ENCODE measurements at places on chromosomes 2 and 18.

DNA sequence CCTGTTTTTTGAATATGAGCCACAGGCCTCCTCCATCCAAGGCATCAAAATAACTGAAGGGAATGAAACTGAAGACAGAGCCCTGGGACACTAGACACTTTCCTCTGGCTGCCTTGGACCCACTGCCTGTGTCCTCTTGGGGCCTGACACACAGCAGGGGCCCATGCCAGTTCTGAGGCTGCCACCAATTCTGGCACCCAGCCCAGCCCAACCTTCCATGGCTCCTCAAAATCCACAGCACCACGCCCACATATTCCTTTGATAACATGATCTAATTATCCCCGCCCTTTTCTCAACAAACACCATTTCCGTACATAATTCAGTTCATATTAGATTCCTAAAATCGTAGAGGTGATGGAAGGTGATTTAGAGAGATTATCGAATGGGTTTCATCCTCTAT lies 64.2 kb downstream of the EMX1 start:
- DNase-seq = no peak

GRCh38 chr18:25187521-25188192 lies 164.3 kb downstream of the ZNF521 start:
- DNase-seq = peak; percentile 13

- DNase-seq = no peak
Observed at GRCh38 chr2:45892425-45892745, 240.9 kb downstream of the PRKCE start.

GRCh38 chr2:36798724-36799123 lies 102.2 kb downstream of the VIT start:
- no peak for DNase-seq

- no peak for DNase-seq
Observed at GRCh38 chr2:120902592-120902991, 166.9 kb downstream of the GLI2 start.

- no peak for DNase-seq
Observed at GRCh38 chr2:216717491-216717901, 22.1 kb upstream of the IGFBP5 start.

- DNase-seq = no peak
Observed at GRCh38 chr2:156398176-156398575, 38.0 kb upstream of the GPD2 start.

DNA sequence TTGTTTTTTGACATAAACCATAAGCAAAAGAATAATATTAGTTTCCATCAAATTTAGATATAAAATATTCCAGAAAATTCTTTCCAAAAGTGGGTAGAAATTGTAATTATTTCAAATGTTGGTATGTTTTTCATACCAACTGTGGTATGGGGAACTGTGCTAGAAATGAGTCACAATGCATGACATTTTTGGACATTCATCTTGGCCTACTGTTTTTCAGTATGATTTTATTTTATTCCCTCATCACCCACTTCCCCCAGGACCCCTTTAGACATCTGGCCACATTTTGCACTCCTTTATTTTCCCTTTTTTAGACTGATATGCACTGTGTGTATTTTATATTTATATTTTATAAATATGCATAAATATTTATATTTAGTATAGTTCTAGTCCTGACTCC lies 97.1 kb downstream of the DPP4 start:
- DNase-seq = no peak

DNA sequence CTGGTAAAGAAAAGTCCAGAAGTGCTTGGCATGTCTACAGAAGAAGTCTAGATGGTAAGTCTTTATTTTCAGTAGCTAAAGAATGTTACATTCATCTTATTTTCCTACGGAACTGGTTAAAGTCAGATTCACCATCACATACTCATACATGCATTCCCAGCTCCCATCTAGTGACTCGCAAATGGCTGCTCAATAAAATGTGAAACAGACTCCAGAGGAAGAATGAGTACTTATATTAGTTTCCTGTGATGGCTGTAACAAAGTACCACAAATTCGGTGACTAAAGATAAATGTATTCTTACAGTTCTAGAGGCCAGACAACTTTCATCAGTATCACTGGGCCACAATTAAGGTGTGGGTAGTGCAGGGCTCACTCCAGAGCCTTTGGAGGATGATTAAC lies 797.2 kb downstream of the SATB2 start:
- no peak for DNase-seq

DNA sequence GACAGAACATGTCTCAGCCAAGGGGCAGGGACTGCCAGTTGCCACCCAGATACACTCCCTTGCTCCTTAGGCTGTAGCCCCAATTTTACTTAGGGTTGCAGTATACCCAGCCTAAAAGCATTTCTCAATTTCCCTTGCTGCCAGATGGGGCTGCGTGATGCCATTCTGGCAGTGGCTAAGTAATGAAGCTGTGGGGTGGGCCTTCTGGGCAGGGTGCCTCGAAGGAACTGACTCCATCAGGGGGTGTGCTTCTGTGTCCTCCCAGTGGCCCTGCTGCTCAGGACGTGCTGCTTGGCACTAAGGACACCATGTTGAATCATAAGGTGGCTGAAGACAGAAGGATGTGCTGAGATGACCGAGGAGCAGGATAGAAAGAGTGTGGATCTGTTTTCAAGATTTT lies 74.2 kb downstream of the VWA3B start:
- no peak for DNase-seq

DNA sequence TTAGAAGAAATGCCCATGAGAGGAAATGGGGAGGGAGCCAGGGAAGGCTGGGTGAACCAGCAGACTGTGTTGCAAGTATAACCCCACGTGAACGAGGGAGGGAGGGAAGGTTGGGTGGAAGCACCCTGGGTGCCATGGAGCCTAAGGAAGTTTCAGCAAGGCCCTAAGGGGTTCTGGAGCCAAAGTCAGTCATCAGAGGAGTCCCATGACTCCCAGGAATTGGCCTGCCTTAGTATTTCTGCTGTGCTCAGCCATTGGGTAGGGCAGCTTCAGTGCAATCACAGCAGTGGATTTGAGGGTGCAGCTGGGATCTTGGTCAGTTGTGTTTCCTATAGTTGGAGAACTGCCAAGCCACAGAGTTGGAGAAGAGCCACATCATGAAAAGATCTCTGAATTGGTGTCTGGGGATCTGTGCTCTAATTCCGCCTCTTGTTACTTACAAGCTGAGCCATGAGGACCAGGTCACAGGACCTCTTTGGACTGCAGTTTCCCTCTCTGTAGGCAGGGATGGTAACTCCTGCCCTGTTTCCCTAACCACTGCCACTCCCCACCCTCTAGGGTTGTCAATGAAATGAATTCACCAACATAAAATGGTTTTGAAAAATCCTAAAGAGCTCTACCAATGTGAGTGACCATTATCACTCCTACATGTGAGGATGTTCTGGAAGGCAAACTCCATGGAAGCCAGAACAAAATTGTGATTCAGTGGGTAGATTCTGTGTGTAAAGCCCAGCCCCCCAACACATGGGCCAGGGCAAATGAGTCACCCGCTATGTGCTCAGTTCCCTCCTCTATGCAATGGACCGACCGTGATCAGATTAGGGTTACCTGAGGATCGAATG lies 108.9 kb downstream of the CLIP4 start:
- DNase-seq = peak; percentile 77

DNA sequence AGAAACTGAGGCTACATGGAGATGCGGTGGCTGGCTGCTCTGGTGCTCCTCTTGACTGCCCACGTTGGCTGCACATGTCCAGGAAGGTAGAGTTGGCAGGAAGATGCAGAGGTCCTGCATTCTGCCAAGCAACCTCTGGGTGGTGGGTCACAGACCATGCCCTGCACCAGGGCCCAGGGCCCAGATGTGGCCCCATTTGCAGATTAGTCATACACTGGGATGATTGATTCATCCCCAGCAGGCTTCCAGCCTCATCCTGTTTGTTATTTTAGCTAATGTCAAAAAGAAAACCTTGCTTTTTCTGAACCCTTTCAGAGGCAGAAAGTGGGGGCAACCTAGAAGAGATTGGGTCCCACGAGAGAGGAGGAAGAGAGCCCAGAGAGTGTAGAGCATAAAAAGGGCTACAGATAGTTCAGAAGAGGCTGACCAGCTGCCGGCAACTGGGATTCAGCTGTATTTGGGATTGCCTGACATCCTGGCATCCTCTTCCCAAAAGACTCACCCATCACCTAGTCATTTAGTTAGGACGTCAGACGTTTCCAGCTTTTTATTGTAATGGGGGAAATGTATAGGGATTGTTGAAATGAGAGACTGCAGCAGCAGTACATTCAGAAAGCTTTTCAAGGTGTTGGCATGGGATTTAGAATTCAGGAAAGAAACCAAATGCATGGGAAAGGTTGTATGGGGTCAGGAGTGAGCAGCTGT lies 101.9 kb downstream of the CTIF start:
- no peak for DNase-seq

GRCh38 chr2:235709124-235709813 lies 215.4 kb downstream of the AGAP1 start:
- no peak for DNase-seq

DNA sequence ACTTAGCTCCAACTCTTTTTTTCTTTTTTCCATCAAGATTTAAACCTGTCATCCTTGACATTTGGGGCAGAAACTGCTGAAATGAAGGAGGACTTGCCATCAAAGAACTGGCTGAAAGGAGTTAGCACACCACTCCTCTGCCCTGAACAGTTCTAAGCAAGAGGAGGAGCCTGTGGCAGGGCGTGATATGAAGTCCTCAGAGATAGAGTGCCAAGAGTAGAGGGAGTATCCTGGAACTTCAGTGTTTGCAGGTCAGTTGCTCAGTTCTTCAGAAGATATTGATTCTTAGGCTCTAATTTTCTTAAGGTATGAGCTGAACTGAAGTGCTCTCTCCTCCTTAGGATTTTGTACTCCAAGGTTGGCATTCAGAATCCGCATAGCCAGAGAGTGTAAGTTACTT lies 15.2 kb downstream of the NABP1 start:
- DNase-seq = no peak

DNA sequence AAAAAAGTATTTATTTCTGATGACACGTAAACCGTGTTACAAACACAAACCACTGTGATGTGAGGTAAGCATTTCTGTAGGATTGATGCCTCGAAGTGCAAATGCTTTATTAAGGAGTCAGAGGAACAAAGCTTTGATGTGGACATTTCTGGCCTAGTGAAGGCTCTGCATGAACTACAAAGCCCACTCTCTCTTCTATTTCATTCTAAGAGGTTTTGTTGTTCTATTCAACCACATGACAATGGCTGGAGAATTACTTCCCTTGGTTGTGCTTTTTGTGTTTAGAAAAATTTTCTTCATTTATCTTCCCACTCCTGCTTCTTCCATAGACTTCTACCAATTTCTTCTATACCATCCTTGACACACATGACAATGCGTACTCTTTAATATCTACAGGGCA lies 125.7 kb upstream of the CCDC195 start:
- no peak for DNase-seq

GRCh38 chr2:239093542-239093941 lies 245.7 kb downstream of the TWIST2 start:
- no peak for DNase-seq

Data from COLO829 (cell line).